NCI-H1436 (cell line): ENCODE measurements at places on chromosomes 1 and 21.

DNA sequence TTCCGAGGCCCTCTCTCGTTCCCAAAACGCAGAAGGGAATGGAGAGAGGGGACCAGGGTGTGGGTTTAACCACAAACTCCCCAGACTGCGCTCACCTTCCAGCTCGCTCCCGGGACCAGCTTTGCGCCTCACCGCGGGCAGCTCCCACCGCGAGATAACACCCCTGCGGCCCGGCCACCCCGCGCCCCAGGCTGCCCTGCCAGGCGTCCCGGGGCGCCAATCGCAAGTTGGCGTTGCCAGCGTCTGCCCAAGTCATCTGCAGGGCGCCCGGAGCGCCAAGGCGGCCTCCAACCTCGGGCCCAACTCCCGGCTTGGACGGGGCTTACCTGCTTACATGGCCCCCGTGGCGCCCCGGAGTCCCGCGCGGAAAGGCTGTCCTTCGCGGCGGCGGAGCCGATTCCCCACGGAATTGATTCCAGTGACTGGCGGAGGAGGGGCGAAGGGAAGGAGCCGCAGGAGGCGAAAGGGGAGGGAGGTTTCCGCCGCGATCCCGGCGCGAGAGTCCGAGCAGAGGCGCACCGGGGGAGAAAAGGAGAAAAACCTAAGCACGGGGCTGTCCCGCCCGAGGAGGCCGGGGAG lies 456 bp downstream of the PTPN14 start:
- no peak for DNase-seq

GRCh38 chr1:44743211-44743610 lies 3.6 kb downstream of the KIF2C start:
- DNase-seq = no peak

- no peak for DNase-seq
These were observed 8.5 kb upstream of the PINK1 start for GRCh38 chr1:20624709-20625108.

GRCh38 chr1:200982071-200982945 lies 41.2 kb downstream of the KIF21B start:
- DNase-seq = no peak

GRCh38 chr21:44880405-44881197 lies 7.1 kb upstream of the PTTG1IP start:
- no peak for DNase-seq

DNA sequence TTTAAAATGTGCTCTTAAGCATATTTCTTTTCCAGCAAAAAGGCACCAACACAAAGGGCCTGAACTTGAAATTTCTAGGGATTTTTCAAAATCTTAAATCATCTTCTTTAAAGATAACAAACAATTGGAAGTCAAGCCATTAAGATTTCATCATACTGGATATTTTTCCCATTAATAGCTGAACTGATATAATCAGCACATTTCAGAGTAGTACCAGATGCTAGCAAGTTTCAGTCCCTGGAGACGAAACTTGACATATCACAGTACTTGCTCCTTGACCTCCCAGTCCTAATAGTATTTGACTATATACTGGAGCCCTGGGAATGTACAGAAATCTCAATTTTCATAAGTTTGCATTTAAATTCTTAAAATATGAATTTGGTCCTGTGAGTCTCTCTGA lies 10.2 kb upstream of the CDC7 start:
- no peak for DNase-seq

GRCh38 chr1:163300568-163300967 lies 21.2 kb upstream of the NUF2 start:
- DNase-seq = peak; percentile 31

GRCh38 chr1:193185901-193186731 lies at the start of gene B3GALT2:
Gene B3GALT2 (minus strand): TSS chr1:193186613. CDS start chr1:193181562, 5,051 bp downstream.
- DNase-seq = peak; percentile 12

DNA sequence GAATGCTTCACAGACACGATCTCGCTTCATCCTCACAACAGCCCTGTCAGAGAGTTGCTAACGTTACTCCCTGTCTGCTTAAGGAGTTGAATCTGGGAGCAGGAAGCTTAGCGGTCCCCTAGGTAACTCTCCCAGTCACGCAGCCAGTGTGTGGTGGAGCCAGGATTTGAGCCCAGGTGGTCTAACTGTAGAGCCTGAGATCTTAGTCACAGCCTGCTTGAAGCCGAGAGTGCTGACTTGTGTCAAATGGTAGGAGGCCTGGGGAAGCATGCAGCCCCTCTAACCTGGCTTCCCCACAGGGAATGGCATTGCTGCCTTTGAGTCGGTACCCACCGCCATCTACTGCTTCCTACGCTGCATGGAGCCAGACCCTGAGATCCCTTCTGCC lies 4.1 kb downstream of the ADPRS start:
- DNase-seq = no peak

- DNase-seq = no peak
These were observed 1029.0 kb upstream of the B3GALT2 start for GRCh38 chr1:194215448-194215847.

- DNase-seq = no peak
These were observed 102.0 kb upstream of the C8B start for GRCh38 chr1:57067863-57068262.

DNA sequence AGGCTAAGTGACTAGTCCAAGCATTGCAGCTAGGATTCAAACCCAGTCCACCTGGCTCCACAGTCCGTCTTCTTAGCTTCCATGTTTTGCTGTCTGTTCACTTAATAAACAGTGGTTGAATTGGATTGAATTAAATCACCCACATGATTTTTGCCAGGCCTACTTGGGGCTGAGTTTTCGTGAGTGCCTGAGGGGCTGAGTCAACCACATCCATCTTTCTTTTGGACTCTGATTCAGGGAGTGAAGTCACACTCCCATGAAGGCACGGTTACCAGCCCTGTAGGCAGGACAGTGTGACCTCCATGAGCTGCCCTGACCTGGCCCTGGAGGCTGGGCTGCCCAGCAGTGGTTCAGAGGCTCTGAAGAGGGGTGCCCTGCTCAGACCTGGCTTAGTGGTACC lies 123.7 kb downstream of the ACTL8 start:
- DNase-seq = no peak

DNA sequence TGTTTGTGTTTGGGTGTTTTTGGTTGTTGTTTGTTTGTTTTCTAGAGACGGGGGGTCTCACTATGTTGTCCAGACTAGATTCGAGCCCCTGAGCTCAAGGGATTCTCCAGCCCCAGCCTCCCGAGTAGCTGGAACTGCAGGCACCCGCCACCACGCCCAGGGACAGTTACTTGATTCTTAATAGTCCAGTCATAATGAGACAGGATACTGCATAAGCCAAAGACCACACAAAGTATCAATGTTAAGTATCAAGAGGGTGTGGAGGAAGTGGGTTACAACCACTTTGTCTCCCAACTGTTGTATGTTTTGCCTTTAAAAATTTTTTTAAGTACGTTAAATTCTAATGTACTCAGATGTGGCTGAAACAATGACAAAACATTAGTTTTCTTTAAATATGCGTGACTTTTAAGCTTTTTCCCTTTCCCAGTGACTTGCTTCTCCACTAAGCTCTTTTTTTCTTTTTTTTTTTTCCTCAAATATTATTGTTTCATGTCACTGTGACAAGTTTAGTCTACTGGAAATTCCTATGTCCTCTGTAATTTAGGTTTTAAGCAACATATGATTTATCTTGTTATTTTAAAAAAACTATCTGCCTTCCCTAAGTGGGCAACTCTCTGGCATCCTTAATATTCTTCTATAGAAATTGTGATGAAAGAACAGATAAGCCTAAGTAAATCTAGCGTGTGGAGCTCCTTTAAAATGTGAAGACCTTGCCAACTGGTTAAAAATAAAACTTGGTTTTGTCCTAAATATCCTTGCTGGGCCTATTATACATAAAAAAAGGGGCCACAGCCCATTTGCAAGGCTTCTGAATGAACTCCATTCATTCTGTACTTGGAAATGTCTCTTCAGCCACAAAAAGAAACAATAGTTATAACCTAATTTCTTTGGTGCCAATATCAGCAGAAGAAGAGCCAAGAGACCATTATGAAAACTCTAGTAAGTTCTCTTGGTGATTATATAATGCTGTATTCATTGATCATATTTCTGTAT lies 56.2 kb upstream of the DPH5 start:
- no peak for DNase-seq

- no peak for DNase-seq
These were observed 33.6 kb upstream of the GNPAT start for GRCh38 chr1:231207437-231207836.

GRCh38 chr1:48216313-48216712 lies 6.2 kb upstream of the SLC5A9 start:
- DNase-seq = no peak

DNA sequence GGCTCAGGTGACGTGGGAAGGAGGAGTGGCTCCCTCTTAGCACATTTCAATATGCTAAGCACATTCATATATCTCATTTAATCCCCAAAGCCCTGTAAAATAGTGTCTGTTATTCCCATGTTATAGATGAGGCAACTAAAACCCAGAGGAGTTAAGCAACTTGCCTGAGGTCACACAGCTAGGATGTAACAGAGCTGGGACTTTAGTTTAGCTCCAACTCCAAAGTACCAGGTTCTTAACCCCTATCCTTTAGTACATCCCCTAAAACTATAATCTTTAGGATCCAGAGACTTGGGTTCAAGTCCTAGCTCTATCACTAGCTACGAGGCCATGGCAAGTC lies 48.5 kb downstream of the LGR6 start:
- DNase-seq = no peak

- no peak for DNase-seq
These were observed 1.6 kb upstream of the KDF1 start for GRCh38 chr1:26961826-26962225.
